WTC11 (cell line): ENCODE measurements at places on chromosomes 3 and 15.
A peak's percentile ranks its signal among the peaks of the same experiment; 100 is the strongest.

DNA sequence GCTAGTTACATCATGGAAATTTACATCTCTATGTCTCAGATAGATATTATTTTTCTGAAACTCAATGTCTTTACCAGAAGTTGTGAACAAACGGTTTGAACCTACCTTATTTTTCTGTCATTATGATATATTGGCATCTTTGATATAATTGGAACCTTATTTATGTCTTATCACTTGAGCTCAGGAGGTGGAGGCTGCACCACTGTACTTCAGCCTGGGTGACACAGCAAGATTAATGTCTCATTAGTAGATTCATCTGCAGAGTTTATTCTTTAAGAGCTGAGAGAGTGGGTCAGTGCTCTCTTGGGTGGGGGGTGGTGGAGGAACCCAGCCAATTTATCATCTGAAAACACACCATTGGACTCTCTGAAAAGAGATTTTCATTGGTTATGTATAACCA lies 21.4 kb downstream of the SCG3 start:
- DNase-seq: no peak

GRCh38 chr3:59655418-59656015 lies 605.7 kb upstream of the CFAP20DC start:
- no peak for DNase-seq

DNA sequence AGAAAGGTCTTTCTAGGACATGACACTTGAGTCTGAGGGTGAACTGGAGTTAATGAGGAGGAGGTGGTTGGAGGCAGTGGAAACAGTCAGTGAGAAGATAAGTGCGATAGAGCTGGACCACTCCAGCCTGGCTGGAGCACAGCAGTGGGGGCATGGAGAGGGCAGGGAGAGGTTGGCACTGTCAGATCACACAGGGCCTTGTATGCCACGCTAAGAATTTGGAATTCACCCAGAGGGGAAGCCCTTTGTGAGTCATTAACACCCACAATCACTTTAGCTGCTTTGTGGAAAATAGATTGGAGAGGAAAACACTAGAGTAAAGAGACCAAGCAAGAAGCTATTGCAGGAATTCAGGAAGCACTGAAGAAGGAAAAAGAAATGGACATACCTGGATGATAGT lies 83.3 kb downstream of the ZNF621 start:
- DNase-seq: no peak

GRCh38 chr15:39192351-39192750 lies 388.5 kb upstream of the THBS1 start:
- no peak for DNase-seq

GRCh38 chr3:107629566-107629965 lies 106.8 kb downstream of the BBX start:
- DNase-seq: no peak

DNA sequence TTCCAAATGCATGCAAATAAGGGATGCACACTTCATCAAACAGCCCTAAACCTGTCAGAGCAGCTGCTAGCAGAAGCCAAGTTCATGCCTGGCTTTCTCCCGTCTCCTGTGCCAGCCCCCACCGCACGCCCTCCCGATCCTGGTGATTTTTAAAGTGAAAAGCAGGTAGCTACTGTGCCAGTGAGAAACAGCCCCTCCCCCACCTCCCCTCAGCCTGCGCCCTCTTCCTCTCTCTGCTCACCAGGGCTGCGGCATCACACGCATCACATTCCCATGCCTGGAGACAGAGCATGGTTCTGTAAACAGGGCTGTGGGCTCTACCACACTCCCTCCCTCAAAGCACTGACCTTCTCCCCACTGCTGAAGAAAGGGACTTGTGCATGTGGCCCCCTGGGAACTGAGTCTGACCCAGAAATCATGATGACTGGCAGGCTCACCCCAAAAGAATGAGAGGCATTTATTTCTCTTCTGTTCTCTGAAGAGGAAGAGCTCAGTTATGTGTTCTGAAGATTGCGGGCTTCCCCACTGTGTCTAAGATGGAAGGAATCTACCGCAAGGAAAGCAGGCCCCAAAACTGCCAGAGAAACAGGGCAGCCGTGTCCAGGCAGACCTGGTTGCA lies 14.5 kb upstream of the SLC6A1 start:
- DNase-seq: peak; percentile 45

GRCh38 chr15:66819084-66819483 lies 117.0 kb downstream of the SMAD6 start:
- no peak for DNase-seq

- no peak for DNase-seq
Observed at GRCh38 chr15:57686657-57687056, 19.9 kb upstream of the POLR2M start.

- DNase-seq: no peak
Observed at GRCh38 chr3:38646630-38647029, 2.9 kb downstream of the SCN5A start.

GRCh38 chr3:71360764-71361163 lies 222.8 kb downstream of the FOXP1 start:
- no peak for DNase-seq

DNA sequence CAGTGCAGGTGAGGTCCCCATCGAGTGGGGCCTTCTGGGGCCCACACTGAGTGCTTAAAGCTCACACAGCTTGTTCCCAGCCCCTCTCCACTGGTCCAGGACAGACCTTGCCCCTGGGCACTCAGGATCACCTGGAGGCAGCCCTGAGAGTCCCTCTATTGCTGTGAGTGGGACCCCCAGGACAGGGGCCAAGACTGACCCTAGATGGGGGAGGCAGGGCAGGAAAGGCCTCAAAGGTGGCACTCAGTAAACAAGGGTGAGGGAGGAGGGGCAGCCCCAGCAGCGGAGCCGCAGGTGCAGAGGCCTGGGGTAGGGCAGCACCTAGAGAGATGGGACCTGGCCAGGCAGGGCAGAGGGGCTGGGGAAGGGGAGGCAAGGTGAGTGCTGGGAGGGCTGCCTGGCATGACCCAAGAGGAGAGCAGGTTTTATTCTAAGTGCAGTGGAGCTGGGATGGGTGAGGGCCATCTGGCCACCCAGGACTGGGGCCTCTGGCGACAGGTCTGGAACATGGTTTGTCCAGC lies 27.9 kb downstream of the CFAP100 start:
- DNase-seq: no peak

DNA sequence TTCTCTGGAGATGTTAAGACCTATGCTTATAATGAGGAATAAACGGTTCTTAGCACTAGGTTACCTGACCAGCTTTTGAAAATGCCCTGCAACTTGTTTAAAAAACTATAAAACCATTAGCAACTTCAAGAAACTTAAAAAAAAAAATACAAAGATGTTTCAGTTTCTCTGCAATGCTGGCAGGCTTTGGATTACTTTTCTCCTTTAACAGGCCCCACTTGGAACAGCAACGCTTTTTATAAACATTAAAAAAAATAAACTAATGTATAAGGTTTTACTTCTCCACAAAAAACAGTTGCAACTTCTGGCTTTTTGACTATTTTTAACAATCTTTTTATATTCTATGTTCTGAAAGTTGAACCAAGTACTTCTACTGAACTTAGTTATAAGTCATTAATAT lies 1006.7 kb downstream of the ROBO1 start:
- no peak for DNase-seq

GRCh38 chr3:121477589-121477988 lies 68.2 kb downstream of the POLQ start:
- no peak for DNase-seq

- no peak for DNase-seq
Observed at GRCh38 chr3:29513236-29513635, 232.4 kb downstream of the RBMS3 start.

- no peak for DNase-seq
Observed at GRCh38 chr3:15977090-15977489, 179.3 kb upstream of the ANKRD28 start.

GRCh38 chr3:51539291-51539941 lies 897 bp downstream of the RAD54L2 start:
- DNase-seq: peak; percentile 20

DNA sequence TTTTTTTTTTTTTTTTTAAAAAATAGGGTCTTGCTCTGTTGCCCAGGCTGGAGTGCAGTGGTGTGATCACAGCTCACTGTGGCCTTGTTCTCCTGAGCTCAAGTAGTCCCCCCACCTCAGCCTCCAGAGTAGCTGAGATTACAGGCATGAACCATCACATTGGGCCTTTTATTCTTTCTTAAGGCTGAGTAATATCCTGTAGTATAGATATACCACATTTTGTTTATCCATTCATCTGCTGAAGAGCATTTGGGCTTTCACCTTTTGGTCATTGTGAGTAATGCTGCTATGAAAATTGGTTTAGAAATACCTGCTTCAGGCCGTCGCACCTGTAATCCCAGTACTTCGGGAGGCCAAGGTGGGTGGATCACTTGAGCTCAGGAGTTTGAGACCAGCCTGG lies 42.6 kb downstream of the PAQR5 start:
- no peak for DNase-seq

- no peak for DNase-seq
Observed at GRCh38 chr3:115523458-115523857, 99.9 kb upstream of the GAP43 start.

DNA sequence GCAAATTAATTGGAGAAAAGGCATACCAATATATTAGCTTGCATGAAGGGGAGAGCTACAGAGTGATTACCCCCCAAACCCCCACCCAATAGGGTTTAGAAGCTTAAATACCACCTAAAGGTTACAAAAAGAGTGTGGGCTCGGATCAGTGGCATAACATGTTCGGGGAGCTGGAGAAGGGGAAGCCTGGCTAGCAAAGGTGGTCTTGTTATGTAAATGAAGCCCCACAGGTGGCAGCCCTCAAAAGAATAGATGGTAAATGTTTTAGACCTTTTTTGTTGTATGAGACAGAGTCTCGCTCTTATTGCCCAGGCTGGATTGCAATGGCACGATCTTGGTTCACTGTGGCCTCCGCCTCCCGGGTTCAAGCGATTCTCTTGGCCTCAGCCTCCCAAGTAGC lies 10.9 kb upstream of the PXK start:
- DNase-seq: peak; percentile 55

GRCh38 chr3:104629038-104629437 lies 737.7 kb upstream of the ALCAM start:
- DNase-seq: no peak

- no peak for DNase-seq
Observed at GRCh38 chr3:73710340-73710739, 85.6 kb upstream of the PDZRN3 start.
